ENCODE measurements at places on chromosomes 6 and 20. TPM values are rescaled to one million over a fixed set of nuclear protein-coding genes. Genes with fewer than 3 reads are reported as not detected.
A peak's percentile ranks its signal among the peaks of the same experiment; 100 is the strongest.

Gene ARHGAP18
- 24.4 TPM for total RNA-seq

GRCh38 chr6:92023410-92023966 is 1395.9 kb downstream of the EPHA7 start:
- no peak for DNase-seq

GRCh38 chr6:161074496-161075121 is 83.0 kb downstream of the MAP3K4 start:
- no peak for DNase-seq

GRCh38 chr20:38269040-38269439 is 8.5 kb upstream of the KIAA1755 start:
- no peak for DNase-seq

GRCh38 chr20:17205084-17205813 is 21.6 kb upstream of the PCSK2 start:
- no peak for DNase-seq

- DNase-seq: no peak
Observed at GRCh38 chr20:53210041-53210440, 237.9 kb downstream of the TSHZ2 start.

Gene JPH2
- 140 TPM for total RNA-seq

DNA sequence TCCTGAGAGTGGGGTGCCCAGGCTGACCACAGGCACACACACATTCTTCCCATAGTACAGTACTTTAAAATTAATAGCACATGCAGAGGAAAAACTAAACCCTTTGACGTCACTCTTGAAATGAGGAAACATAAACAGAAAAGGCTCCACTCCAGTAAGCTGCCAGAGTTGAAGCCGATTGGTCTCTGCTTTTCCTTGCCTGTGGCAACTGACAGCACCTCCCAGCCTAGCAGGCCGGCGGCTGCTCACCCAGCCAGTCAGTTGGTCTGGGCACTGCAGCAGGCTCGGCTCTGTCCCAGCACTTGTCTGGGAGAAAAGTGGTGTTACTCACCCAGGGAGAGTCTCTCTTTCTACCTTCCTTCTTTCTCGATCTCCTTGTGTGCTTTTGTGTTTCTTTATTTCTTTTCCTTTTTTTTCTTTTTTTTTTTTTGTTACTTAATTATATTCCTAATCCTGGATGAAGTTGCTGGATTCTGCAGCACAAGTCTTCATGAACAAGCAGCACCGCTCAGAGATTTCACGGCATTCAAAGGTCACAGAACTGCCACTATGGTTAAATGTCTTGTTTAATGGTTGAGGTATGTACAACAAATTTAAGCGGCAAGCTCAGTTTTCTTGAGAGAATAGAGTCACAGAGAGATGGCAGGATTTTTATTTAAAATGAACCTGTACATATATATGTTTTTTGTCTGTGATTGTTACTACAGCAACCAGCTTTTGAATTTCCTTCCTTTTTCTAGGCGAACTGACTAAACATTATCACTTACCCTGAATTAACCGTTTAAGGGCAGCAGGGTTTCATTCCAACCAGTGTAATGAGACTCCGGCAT is at the start of gene PDE7B:
Gene PDE7B (plus strand): TSS at position 260 of the 830 bp plus-strand sequence.
- DNase-seq: peak; percentile 89

- DNase-seq: no peak
Observed at GRCh38 chr6:31927242-31927862, at the start of gene C2. Gene C2, plus strand, starts transcription at chr6:31927717. Its CDS starts 36 bp downstream, at chr6:31927753.

DNA sequence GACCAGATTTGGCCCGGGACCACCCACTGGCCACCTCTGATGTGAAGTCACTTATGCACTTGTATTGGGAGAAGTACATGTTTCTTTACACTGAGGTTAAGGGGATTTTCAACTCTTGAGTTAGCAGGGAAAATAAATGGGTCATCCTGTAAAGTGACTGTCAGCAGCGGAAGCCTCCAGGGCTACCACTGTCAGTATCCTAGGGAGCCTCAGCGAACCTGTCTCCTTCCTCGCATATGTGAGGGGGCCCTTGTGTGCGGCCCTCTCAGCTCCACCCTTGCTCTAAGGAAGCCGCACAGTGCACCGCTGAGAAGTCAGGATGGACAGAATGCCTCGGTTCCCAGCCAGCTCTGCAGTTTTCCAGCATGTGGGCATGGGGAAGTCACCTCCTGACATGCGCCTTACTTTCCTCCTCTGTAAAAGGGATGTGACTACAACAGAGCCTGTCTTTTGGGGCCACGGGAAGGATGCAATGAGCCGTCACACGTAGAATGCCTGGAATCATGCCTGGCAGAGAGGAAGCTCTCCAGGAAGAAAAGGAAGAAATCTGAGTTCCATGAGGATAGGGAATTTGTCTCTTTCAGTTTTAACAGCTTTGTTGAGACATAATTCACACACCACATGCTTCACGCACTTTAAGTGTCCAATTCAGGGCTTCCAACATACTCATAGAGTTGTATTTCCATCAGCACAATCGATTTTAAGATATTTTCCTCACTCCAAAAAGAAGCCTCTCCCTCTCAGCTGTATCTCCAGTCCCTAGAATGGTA is 115.4 kb downstream of the SYCP2 start:
- DNase-seq: no peak

GRCh38 chr6:16334671-16335070 is 96.3 kb downstream of the GMPR start:
- DNase-seq: peak; percentile 85

Gene DUSP15
- total RNA-seq: 2.4 TPM

DNA sequence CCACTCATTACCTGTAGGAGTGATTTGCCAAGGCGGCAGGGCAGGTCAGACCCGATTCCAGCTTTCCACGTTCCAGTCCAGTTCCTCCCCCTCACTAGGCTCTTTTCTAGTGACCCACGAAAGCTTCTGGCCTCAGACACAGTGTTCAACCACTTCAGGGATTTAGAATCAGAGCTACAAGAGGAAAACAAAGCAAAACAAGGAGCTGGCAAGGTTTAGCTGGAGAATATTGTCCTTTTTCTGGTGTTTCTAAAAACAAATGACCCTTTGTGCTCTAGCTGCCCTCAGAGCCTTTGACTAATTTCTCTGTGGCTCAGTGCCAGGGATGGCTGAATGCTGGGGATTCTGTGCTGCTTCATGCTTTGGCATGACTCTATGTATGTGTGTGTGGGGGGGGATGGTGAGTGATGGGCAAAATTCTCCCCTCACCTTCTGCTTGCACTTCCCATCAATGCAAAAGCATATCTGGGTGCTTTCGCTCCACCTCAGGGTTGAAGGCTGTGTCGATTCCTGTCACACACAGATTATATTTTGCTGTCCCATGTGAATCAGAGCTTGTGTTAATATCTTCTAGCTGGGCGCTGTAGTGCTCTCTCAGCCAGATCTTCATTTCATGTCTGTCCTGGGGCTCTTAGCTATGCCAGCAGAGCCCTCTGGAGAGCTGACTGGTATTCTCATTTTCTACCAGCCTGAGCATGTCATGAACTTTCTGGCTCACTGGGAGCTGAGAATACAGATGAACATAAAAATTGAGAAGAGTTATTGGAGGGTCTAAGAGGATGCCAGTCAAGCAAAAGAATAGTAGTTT is 19.3 kb upstream of the NEDD9 start:
- DNase-seq: peak; percentile 80

DNA sequence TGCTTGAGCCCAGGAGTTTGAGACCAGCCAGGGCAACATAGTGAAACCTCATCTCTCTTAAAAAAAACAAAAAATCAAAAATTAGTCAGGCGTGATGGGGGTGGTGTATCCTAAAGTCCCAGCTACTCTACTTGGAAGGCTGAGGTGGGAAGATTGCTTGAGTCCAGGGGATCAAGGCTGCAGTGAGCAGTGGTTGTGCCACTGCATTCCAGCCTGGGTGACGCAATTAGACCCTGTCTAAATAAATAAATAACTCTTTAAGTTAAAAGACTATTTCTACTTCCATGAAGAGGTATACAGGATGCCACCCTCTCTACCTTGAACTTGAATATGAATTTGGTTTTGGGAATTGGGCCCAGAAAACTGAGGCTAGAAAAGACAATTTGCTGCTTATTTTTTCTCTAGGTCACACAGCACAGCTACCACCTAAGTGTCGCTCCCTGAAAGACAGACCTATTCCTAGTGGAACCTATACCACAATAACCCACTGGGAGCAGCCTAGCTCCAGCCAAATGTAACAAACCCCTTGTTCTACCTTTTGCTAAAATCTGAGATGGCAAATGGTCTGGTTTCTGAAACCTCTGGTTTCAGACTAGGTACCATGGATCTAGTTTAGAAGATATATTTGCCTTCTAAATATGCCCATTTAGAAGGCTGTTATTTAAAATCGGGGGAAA is 35.2 kb downstream of the HMGCLL1 start:
- no peak for DNase-seq

Gene HLA-DOB
- 0.62 TPM for total RNA-seq

DNA sequence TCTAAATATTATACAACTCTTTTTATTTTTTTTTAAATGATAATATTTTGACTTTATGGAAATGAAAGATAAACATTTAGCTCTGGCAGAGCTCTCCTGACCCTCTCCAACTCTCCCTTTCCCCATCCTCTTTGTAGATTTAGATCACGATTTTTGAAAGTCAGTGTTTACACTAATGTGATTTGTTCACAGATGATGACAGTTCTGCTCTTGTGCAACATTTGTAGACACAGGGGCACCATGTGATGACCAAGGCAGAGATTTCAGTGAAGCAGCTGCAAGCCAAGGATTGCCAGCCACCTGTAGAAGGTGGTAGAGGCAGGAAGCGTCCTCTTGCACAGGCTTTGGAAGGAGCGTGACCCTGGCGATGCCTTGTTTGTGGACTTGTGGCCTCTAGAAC is 483.2 kb downstream of the QKI start:
- DNase-seq: no peak

GRCh38 chr6:84135291-84135690 is 92.2 kb downstream of the CEP162 start:
- no peak for DNase-seq

GRCh38 chr20:5315807-5316187 is 957 bp downstream of the PROKR2 start:
- no peak for DNase-seq

Gene DLL1
- total RNA-seq: 24.8 TPM

DNA sequence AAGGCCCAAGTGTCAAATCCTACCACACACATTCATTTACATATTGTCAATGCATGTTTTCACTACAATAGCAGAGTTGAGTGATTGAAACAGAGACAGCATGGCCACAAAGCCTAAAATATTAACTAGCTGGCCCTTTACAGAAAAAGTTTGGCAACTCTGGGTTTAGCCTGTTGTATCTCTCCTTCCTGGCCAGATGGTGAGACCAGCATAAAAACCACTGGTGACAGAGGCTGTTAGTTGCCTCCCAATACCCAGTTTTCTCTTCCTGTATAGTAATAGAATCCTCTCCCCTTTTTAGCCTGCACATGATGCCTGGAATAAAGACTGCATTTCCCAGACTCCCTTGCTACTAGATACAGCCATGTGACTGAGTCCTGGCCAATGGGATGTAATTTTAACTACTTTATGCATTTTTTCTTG is 100.0 kb upstream of the TAB2 start:
- DNase-seq: no peak

Data from aorta (tissue), 5 donors.